Natural killer cell (primary cell): ENCODE measurements at places on chromosomes 13 and 19.
A peak's percentile ranks its signal among the peaks of the same experiment; 100 is the strongest.

- H3K27me3 ChIP-seq = no peaks in the 10 kb centered on the region
- no peaks in the 10 kb centered on the region for H3K4me1 ChIP-seq
- no peak for DNase-seq
- no peaks in the 10 kb centered on the region for H3K36me3 ChIP-seq
Observed at GRCh38 chr13:29677627-29678026, 82.1 kb upstream of the SLC7A1 start.

DNA sequence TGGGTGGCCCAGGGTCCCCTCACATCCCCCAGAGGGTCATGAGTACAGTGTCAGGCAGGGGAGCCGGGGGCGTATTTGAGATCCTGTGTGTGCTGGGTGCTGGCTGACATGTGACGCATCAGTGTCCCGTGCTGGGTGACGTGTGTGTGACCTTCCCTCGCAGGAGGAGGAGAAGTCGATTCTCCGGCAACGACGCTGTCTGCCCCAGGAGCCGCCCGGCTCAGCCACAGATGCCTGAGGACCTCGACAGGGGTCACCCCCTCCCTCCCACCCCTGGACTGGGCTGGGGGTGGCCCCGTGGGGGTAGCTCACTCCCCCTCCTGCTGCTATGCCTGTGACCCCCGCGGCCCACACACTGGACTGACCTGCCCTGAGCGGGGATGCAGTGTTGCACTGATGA lies 25.8 kb downstream of the PNPLA6 start:
- no peaks in the 10 kb centered on the region for H3K27me3 ChIP-seq
- H3K4me3 ChIP-seq = no peak overlapping the region
- DNase-seq = no peak
- H3K27ac ChIP-seq = no peak overlapping the region

DNA sequence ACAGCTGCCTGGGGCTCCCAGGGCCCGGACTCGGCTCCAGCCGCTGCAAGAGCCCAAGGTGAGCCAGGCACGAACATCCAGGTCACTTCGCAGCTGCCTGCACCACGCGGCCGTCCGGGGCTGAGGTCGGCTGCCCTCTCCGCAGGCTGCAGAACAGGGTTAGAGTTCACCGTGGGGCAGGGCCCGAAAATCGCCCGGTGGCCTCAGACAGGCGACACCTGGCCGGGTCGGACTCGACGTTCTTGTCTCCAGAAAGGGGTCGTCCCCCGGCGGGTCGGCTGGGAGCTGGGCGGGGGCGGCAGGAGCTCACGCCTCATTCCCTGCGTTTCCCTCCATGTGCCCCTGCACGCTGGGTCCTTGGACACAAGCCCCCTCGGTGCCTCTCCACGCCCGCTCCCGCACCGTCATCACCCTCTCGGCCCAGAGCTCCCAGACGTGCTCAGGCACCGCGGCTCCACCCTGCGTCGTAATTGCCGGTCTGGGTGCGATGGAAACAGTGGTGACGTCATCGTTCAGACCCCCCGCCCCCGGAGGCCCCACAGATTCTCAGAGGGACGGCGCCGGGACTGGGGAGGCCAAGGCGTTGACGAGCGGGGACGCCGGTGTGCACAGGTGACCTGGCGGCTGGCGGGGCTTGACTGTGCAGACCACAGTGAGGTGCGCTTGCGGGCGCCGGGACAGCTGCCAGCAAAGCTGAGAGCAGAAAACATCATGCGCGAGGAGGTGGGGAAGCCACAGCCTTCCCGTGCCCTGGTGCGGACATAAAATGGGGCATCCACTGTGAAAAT lies 4.0 kb upstream of the GRIN3B start:
- peak; percentile 91 for DNase-seq
- H3K36me3 ChIP-seq = peaks cover 4% of the 10 kb centered on the region
- H3K4me1 ChIP-seq = peaks cover 27% of the 10 kb centered on the region
- peak overlapping the region; percentile 22 for H3K27ac ChIP-seq
- no peak overlapping the region for H3K4me3 ChIP-seq
- H3K27me3 ChIP-seq = peaks cover 21% of the 10 kb centered on the region

DNA sequence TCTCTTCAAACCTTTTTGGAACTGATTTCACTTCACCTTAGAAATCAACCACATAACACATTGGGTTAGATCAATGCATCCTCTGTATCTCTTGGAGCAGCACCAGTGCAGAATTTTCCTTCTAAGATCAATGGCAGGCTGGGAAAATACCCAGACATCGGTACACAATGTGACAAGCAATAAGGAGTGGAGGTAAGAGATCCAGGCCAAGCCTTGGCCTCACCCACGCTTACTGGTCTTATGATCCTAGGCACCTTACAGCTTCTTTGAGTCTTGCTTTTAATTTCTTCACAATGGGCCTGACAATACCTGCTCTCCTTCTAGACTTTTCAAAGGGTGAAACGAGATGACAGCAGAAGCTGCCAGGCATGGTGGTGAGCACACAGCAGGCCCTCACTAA lies 232.0 kb downstream of the LACC1 start:
- H3K4me1 ChIP-seq = peaks cover 21% of the 10 kb centered on the region
- H3K27me3 ChIP-seq = no peaks in the 10 kb centered on the region
- no peaks in the 10 kb centered on the region for H3K36me3 ChIP-seq
- no peak for DNase-seq
- H3K27ac ChIP-seq = peak overlapping the region; percentile 92

DNA sequence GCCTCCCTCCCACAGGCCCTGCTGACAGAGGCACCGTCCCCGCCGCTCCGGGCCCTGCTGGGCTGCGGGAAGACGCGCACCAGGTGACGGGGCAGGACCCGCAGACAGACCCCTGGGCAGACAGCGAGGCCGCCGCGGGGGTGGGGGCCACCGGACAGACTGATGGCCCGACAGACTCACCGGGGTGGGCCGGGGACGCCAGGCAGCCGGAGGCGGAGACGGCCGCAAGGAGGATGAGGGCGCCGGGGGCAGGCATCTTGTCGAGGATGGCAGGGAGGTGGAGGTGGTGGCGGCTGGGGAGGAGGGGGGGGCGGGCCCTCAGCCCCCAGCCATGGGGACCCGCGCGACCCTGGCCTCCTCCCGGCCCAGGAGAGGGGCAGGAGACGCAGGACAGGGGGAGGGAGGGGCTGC lies 309 bp downstream of the LMTK3 start:
- no peak overlapping the region for H3K27ac ChIP-seq
- H3K36me3 ChIP-seq = no peaks in the 10 kb centered on the region
- peak; percentile 58 for DNase-seq
- peaks cover 14% of the 10 kb centered on the region for H3K27me3 ChIP-seq
- no peak overlapping the region for H3K4me3 ChIP-seq
- peaks cover 37% of the 10 kb centered on the region for H3K4me1 ChIP-seq

GRCh38 chr13:82196087-82196486 lies 1686.2 kb downstream of the SLITRK1 start:
- no peak overlapping the region for H3K4me3 ChIP-seq
- no peaks in the 10 kb centered on the region for H3K36me3 ChIP-seq
- no peak overlapping the region for H3K27ac ChIP-seq
- no peaks in the 10 kb centered on the region for H3K27me3 ChIP-seq

- H3K27ac ChIP-seq = no peak overlapping the region
- no peaks in the 10 kb centered on the region for H3K4me1 ChIP-seq
- no peaks in the 10 kb centered on the region for H3K36me3 ChIP-seq
- no peak overlapping the region for H3K4me3 ChIP-seq
- DNase-seq = no peak
Observed at GRCh38 chr19:30663611-30664174, 291.5 kb downstream of the ZNF536 start.

- no peak overlapping the region for H3K27ac ChIP-seq
Observed at GRCh38 chr13:22618002-22618401, 562.8 kb upstream of the SGCG start.

DNA sequence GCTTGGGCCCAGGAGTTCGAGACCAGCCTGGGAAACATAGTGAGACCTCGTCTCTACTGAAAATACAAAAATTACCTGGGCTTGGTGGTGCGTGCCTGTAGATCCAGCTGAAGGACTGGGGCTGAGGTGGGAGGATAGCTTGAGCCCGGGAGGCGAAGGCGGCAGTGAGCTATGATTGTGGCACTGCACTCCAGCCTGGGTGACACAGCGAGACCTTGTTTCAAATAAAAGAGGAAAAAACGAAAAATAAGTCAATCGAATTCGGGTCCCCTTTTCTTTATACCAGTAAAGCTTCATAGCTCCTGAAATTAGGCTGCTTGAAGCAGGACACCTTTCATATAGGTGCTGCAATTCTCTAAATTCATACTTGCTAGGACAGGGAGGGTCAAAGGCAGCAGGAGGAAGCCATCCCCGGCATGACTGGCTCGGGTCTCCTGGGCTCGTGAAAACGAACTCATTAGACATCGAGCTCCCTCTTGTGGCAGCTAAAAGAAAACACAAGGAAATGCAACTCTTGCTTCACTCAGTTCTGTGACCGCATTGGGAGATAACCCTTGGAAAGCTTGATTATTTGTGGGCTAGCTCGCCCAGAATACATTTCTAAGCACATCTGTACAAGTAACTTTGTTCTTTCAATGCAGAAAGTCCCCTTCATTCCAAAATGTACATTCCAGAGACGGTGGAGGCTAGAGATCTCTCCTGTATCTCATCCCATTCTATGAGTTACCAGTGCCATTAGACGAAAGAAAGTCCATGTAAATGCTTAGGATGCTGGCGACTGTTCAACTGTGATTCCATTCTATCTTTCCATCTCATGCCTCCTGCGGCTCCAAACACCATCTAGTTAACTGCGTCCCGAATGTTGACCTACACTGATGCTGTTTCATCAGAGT lies 16.8 kb downstream of the FPR2 start:
- H3K27me3 ChIP-seq = no peaks in the 10 kb centered on the region
- no peaks in the 10 kb centered on the region for H3K4me1 ChIP-seq
- H3K4me3 ChIP-seq = no peak overlapping the region
- no peaks in the 10 kb centered on the region for H3K36me3 ChIP-seq
- H3K27ac ChIP-seq = no peak overlapping the region

- DNase-seq = peak; percentile 81
- no peaks in the 10 kb centered on the region for H3K36me3 ChIP-seq
- peaks cover 31% of the 10 kb centered on the region for H3K4me1 ChIP-seq
- H3K27ac ChIP-seq = no peak overlapping the region
- H3K4me3 ChIP-seq = no peak overlapping the region
Observed at GRCh38 chr19:53906211-53907192, 2.6 kb upstream of the CACNG7 start.

- no peaks in the 10 kb centered on the region for H3K27me3 ChIP-seq
- H3K4me1 ChIP-seq = no peaks in the 10 kb centered on the region
- no peak overlapping the region for H3K27ac ChIP-seq
- H3K36me3 ChIP-seq = no peaks in the 10 kb centered on the region
- DNase-seq = no peak
- no peak overlapping the region for H3K4me3 ChIP-seq
Observed at GRCh38 chr13:58329746-58330145, 698.2 kb downstream of the PCDH17 start.

DNA sequence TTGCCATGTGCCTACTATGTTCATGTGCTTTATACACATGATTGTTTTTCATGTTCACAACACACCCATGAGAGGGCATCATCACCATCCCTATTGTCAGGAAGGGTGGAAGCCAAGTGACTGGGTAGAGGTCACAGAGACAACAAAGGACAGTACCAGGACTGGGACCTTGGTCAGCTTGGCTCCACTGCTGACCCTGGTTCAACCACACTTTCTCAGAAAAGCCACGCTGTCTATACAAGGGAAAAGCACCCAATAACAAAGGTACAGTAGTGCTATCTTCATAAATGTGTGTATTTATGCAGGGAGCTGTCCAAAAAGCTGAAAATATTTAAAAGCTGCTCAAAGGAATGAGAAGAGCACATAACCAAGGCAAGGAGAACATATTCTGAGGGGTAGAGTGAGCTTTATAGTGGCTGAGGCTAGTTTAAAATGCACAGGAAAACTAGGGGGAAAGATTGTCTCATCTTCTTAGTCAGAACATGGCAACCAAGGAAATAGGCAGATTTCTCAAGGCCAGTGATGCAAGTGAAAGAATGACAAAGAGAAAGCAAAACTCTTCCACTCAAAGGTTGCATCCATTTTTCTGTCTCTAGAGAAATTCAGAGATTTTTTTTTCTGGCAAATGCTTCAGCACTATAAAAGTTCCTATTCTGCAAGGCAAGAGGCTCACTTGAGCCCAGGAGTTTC lies 415.0 kb downstream of the FOXO1 start:
- no peaks in the 10 kb centered on the region for H3K4me1 ChIP-seq
- H3K27me3 ChIP-seq = no peaks in the 10 kb centered on the region
- H3K4me3 ChIP-seq = no peak overlapping the region
- peak; percentile 14 for DNase-seq
- no peak overlapping the region for H3K27ac ChIP-seq
- H3K36me3 ChIP-seq = no peaks in the 10 kb centered on the region

DNA sequence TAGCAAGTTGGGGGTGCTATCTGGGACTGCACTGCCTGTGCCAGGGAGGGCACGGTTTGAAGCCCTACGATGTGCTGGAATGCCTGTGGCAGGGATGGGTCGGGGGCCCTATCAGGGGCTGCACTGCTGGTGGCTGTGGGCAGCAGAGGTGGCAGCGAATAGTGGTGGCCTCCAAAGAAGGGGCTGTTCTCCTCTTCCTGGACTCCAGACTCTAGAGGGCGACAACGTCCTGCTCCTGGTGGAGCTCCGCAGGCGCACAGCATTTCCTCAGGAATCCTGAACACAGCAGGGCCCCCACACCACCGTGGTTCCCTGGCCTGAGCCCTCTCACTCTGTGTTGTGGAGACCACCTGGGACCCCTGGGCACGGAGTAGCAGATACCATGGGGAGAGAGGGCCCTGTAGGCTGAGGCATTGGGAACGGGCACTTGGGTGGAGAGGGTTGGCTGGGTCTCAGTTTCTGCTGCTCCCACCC lies 145.6 kb downstream of the TNFRSF19 start:
- no peaks in the 10 kb centered on the region for H3K27me3 ChIP-seq
- DNase-seq = no peak
- H3K4me1 ChIP-seq = no peaks in the 10 kb centered on the region
- H3K4me3 ChIP-seq = no peak overlapping the region
- no peak overlapping the region for H3K27ac ChIP-seq
- no peaks in the 10 kb centered on the region for H3K36me3 ChIP-seq

DNA sequence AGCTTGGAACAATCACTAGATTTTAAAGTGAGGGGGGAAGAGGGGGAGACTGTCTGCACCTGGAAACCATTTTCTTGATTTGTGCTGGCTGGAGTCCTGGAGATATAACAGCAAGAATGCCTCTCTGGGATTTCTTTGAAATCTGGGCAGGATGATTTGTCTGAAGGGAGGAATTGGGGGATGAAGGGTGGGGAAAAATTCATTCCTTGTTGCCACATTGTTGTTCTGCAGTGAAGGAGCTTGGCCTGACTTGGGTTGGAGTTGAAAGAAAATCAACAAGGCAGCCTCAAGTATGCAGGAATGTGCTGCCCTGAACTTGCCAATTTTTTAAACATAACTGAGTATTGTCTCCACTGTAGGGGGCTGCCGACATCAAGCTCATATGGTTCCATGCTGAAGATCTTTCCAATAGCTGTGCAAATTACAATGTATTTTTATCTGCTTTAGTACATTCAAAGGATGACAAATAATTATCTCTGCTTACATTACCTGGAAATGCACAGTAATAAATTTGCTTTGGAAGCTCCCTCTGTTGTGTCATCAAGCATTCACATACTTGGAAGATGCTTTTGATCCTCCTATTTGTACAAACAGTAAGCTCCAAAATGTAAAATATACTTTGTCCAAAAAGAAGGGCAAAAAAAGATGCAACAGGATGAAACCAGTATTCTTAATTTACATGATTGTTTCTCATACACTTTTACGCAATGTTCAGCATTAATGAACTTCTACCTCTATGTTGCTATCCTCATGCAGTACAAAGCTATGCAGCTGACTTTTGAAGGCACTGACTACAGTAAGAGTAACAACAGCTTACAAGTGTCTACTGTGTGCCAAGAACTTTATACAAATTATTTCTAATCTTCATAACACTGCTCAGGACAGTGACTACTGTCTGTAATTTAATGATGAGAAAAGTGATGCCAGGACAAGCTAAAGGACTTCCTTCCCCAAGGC lies 627.9 kb upstream of the KLF12 start:
- H3K4me3 ChIP-seq = no peak overlapping the region
- no peaks in the 10 kb centered on the region for H3K27me3 ChIP-seq
- H3K36me3 ChIP-seq = no peaks in the 10 kb centered on the region
- no peak overlapping the region for H3K27ac ChIP-seq
- DNase-seq = no peak
